ENCODE measurements at places on chromosomes 7 and 10. TPM values are rescaled to one million over a fixed set of nuclear protein-coding genes. Genes with fewer than 3 reads are reported as not detected.

- DNase-seq: no peak
Observed at GRCh38 chr7:19114551-19114855, 2.9 kb downstream of the TWIST1 start.

GRCh38 chr10:96092999-96093767 lies 36.9 kb upstream of the ZNF518A start:
- no peak for DNase-seq

- no peak for DNase-seq
Observed at GRCh38 chr7:135661311-135662122, 797 bp upstream of the STMP1 start.

DNA sequence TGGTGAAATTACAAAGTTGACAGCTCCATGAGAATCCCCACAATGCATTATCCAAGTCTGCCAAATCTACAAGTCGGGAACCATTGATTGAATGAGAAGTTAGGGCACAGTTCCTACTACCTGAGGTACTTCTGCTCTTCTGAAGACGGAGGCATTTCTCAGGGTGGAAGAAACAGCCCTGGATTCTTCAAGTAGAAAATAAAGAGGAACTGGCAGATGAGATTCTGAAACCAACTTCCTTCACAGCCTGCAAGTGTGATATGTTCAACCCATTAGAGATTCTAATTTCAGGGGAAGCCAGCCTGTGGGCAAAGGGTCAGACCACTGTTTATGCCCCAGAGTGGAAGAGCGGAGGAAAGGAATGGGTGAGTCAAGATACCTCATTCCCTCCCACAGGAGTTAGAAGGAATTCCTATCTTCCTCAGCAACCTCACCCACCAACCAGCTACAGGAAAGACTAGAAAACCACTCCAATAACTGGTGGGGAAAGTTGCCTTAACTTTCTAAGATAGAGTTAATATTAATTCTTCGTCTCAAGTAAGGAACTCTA lies 50.5 kb upstream of the BMPER start:
- no peak for DNase-seq

GRCh38 chr10:25815999-25816768 lies 117.8 kb upstream of the MYO3A start:
- no peak for DNase-seq

- DNase-seq: no peak
Observed at GRCh38 chr10:4671451-4672145, 154.4 kb upstream of the AKR1E2 start.

DNA sequence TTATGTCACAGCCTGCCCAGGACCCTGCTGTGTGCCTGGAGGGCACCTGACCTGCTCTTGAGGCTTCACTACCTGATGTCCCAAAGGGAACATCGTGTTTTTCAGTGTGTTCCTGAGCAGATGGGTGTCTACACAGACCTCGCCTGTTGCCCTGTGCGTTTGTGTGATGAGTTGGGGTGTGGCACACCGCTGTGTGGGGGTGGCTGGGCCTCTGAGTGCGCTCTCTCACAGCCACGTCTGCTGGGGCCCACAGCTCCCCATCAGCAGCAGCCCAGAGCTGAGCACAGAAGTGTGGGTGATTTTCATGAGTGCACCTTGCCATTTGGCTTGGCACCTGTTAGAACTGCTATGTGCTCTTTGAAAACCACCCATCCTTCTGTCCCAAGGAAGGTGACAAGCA lies 121.5 kb downstream of the NKX6-2 start:
- DNase-seq: no peak

- DNase-seq: no peak
Observed at GRCh38 chr10:82245906-82246560, 371.0 kb downstream of the NRG3 start.

DNA sequence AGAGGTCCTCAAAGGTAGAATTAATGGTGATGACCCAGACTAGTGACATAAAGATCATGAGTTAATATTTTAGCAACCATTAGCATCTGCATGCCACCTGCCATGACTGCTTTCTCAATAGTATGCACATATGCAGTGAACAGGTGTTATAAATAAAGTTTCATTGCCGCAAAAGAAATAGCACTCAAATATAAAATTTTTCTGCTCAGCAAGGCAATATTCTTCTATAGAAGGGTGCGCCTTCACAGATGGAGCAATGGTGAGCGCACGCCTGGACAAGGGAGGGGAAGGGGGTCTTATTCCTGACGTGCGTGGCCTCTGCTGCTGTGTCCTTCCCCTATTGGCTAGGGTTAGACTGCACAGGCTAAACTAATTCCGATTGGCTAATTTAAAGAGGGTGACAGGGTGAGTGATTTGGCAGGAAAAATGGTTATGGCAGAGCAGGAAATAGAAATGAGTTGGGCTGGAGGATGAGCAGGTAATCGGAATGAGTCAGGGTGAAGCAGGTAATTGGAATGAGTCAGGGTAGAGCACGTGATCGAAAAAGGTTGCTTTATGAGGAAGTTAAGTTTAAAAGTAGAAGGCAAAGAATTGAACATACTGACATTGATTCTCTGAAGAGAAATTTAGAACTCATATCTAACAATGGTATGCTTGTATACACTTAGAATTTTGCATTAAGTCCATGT lies 24.7 kb upstream of the TRIM24 start:
- DNase-seq: no peak

DNA sequence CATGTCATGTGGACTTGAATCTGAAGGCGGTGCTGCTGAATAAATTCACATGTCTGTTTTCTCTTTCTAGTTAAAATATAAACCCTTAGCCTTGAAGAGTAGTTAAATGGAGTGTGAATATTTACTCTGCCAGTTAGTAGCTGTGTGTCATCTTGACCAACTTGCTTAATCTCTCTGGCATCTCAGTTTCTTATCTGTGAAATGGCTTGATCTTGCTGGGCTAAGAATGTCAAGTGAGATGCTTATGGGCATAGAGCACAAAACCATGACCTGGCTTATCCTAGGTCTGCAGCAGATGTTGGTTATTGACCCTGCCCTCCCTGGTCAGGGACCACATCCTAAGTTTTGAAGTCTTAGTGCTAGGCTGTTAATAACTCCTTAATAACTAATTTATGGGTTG lies 16.6 kb downstream of the ARID5B start:
- no peak for DNase-seq

The AGMO gene
- total RNA-seq: 1.6 TPM

The GIMAP7 gene
- 9.4 TPM for total RNA-seq

The MORN4 gene
- total RNA-seq: 3.5 TPM

Measured in breast epithelium (tissue), 4 donors.